T-helper 22 cell (primary cell): ENCODE measurements at places on chromosomes 5 and 9.

GRCh38 chr5:52903142-52903541 lies 86.0 kb upstream of the ITGA2 start:
- no peak for DNase-seq

DNA sequence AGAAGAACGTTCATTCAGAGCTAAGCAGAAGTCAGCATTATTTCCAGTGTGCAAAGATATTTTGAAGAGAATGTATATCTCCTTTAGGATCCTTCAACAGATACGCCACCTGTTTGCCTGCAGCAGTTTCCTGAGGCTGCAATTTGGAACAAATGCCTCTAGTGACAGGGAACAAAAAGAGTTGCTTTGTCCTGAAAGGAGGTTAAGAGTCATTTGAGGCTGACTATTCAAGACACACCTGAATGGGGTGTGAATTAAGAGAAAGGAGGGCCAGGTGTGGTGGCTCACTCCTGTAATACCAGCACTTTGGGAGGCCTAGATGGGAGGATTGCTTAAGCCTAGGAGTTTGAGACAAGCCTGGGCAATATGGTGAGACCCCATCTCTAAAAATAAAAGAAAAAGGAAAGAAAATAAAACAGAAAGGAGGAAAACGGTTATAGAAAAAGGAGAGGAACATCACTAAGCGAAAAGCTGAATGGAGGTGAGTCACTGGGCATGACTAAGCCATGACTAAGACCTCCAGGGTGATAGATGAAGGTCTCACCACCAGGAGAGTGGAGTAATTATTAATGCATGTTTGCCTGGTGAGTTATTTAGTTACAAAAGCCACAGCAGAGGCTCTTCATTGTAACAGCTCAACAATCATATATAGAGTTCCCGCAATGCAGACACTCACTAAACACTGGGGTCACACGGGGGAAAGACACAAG lies 255.2 kb upstream of the TNC start:
- no peak for DNase-seq

GRCh38 chr5:132684491-132684890 lies 10.7 kb downstream of the IL4 start:
- DNase-seq: no peak

- no peak for DNase-seq
Observed at GRCh38 chr5:154273028-154273617, 82.6 kb downstream of the GALNT10 start.

GRCh38 chr5:53323943-53324642 lies 156.3 kb upstream of the FST start:
- DNase-seq: no peak

GRCh38 chr5:37875051-37875787 lies 35.4 kb upstream of the GDNF start:
- no peak for DNase-seq

GRCh38 chr9:113963696-113964494 lies 87.8 kb downstream of the ZNF618 start:
- DNase-seq: no peak

- DNase-seq: no peak
Observed at GRCh38 chr9:8713149-8713810, 913.7 kb upstream of the DMAC1 start.

- no peak for DNase-seq
Observed at GRCh38 chr9:2691626-2692025, 25.7 kb upstream of the KCNV2 start.

- DNase-seq: no peak
Observed at GRCh38 chr5:66113160-66113559, 30.9 kb upstream of the SREK1 start.

- no peak for DNase-seq
Observed at GRCh38 chr9:112873773-112874405, 16.8 kb downstream of the SLC46A2 start.

DNA sequence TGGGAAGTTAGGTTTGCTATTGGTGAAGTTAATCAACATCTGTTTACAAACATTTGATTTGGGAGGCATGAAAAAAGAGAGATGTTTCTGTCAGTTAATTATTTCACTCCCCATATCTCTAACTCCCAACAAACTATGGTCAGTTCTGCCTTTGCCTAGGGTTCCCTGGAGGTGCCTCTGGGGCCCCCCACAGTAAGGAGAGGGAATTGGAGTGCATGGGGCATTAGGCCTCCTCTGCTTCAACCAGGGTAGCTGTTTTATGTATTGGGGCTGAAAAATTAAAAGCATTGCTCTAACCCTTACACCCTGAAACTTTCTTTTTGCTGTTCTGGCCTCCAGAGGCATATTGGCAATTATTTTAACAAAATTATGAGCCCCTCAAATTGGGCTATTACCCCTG lies 32.3 kb downstream of the RUSC2 start:
- DNase-seq: no peak

GRCh38 chr5:152329761-152330283 lies 75.3 kb downstream of the NMUR2 start:
- DNase-seq: no peak

- no peak for DNase-seq
Observed at GRCh38 chr5:121031491-121031890, 567.4 kb downstream of the PRR16 start.

DNA sequence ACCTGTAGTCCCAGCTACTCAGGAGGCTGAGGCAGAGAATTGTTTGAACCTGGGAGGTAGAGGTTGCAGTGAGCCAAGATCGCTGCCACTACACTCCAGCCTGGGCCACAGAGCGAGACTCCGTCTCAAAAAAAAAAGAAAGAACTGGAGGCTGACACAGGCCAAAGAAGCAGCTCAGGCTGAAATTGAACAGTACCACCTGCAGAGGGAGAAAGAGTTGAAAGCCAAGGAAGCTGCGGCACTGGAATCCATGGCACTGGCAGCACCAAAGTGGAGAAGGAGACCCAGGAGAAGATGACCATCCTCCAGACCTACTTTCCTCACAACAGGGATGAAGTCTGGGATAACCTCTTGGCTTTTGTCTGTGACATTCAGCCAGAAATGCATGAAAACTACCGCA lies 11.3 kb upstream of the TMEM141 start:
- no peak for DNase-seq

GRCh38 chr5:102536323-102536928 lies 37.6 kb upstream of the SLCO6A1 start:
- DNase-seq: no peak

GRCh38 chr5:129951039-129951438 lies 46.8 kb downstream of the CHSY3 start:
- DNase-seq: no peak

GRCh38 chr5:35136386-35136785 lies 88.6 kb upstream of the AGXT2 start:
- no peak for DNase-seq

DNA sequence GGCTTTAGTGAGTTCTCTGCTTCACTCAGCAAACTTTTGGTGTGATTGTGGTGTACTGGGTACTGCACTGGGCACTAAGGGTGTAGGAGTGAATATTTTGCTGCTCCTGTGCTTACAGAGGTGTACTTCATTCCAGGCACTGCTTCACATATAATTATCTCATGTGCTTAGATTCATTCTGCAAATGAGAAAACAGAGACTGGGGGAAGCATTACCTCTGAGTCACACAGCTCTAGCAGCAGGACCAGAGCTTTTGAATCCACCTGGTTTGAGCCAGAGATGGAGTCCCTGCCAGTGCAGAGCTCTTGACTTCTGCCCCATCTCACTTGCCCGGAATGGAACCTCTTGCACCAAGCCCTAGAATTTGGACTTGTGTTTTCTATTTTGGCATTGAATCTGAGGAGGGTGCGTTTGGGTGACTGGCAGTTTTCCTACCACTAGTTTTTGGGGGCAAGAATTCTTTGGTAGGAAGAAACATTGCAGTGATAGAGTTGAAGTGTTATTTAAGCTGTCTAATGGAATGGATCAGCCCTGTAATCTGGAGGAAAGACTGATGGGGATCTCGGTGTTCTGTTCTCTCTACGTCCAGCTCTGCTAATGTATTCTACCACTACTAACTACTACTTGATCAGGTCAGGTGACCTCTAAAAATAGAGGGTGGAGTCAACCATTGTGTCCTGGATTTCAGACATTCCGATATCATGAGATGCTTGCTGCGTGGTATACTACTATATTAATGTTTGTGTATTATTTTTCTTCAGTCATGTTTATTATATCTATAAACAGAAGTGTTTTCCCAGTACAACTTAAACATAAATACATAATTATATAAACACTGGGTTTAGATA lies 2.5 kb downstream of the ARHGAP26 start:
- DNase-seq: no peak

DNA sequence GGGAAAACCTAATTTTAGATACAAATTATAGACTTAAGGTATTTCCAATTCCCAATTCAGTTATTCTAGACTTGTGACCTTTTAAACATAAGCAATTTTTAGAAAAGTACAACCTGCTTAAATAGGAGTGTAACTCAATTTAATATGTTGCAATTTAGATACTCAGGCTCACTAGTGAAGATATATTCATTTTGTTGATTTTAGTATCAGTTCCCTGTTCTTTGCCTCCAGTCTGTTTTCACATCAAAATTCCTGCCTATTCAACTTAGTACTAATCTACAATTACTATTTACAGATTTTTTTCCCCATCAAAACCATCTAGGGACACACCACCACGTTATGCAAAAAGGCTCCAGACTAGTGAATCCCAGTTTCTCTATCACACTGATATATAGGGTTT lies 30.4 kb downstream of the PWWP2A start:
- DNase-seq: no peak

DNA sequence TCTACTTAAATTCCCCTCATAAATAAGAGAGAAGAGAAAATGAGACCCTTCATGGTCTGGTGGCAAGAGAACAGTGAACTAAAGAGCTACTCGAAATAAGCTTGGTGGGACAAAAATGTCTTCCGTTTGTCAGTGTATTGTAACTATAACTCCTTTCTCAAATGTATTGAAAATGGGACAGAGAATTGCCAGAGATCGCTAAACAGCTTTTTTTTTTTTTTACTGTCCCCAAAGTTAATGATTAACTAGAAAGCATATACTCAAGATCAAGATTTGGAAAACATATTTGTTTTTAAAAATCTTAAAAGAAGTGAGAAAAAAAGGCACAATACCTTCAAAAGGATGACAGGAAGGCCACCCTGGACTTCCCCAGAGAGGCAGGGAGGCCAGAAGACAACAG lies 206.4 kb upstream of the CTNND2 start:
- DNase-seq: no peak

DNA sequence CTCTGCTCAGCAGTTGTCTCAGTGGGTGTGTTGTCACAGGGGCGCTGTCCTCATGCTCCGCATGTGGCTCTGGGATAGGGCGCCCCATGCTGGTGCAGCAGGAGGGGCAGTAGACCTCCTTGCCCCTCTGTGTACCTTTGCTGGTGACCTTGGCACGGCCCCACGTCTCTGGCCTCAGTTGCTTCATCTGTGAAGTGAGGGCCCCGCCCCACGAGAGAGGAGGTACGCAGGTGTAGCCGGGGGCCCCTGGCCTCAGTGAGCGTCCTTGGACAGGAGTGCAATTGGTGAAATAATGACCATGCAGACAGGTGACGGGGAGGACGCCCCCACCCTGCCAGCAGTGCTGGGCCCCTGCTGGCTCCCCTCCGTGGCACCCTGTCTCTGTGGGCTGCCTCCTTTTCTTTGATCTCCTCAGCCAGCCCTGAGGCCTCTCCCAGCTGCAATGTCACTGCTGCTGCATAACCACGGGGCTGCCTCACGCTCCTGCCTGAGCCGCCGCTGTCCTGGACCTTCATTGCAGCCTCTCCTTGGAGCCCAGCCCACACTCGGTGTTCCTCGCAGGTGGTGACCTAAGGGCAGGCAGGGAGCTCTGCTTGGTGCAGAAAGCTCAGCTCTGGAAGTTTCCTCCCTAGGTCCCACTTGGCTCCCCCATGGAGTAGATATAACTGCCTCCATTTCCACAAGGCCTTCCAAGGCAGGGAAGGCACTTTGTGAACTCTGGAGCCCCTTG lies 57.3 kb downstream of the PHF2 start:
- no peak for DNase-seq

DNA sequence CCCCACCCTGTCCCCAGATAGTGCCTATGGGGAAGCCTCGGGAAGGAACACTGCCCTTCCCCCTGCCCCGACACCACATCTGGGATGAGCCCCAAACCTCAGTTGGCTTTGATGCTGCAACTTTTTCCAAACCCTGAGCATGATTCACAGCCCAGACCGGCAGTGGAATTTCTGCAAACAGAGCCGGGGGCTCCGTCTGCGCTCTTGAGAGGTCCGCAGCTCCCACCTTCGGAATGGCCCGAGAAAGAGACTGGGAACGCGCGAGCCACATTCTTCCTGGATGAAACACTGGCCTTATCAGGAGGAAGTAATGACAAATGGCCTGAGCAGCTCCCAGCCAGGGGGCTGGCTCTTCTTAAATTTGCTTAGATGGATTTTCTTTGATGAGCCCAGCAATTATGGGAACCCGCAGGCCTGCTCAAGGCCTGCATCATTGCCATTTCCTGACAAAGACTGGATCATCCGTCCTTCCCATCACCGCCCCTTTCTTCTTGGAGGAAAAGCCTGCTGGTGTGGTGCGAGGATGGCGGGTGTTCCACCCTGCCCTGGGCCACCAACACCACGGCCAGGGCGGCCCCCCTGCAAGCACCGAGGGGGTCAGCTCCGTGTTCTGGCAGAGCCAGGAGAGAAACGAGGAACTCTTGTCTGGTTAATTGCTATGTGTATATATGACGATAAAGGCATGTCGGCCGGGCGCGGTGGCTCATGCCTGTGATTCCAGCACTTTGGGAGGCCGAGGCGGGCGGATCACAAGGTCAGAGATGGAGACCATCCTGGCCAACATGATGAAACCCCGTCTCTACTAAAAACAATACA lies 38.8 kb upstream of the COL5A1 start:
- DNase-seq: no peak

- DNase-seq: no peak
Observed at GRCh38 chr5:7518947-7519560, 123.1 kb downstream of the ADCY2 start.

DNA sequence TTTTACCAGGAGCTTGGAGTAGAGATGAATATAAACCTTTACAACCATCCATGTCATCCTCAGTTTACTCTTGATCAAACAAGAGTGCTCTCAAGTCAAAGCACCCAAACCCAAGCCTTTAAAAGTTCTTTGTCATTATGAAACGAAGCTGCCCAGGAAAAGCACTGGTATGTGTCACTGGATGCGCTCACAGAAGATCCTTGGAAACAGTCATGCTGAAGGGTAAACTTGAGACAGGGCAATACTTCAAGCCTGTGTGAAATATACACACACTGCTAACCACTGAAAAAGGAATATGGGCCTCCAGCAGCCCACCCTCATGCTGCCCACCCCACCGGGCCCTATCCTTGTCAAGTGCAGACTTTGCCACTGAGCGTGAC lies 84.5 kb downstream of the PRRT1B start:
- no peak for DNase-seq

- DNase-seq: no peak
Observed at GRCh38 chr5:52150501-52150900, 637.2 kb upstream of the ITGA1 start.

GRCh38 chr5:145495741-145496140 lies 339.4 kb downstream of the PRELID2 start:
- no peak for DNase-seq

DNA sequence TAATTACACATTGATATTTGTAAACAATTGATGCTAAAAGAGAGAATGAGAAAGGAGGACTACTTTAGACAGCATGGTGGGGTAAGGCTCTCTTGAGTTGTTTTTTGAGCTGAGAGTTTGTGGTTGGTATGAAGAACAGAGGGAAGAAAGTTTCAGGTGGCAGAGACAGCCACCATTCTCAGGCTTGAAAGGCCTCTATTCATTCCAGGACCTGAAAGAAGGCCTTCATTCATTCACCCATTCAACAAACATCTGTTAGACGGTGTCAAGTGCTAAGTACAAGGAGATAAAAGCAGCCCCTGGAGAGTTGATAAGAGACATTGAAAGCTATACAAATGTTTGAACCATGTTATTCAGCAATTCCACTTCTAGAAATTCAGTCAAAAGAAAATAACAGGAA lies 21.7 kb upstream of the ADAM19 start:
- no peak for DNase-seq
